ENCODE measurements at places on chromosomes 3 and 15. TPM values are rescaled to one million over a fixed set of nuclear protein-coding genes. Genes with fewer than 3 reads are reported as not detected.

C3orf22 gene
- total RNA-seq = not detected

SCG5 gene
- total RNA-seq = 9.9 TPM

GOLGA8Q gene
- total RNA-seq = not detected

INAFM2 gene
- 30.1 TPM for total RNA-seq

CCDC13 gene
- total RNA-seq = 1.3 TPM

CCDC80 gene
- 1,145 TPM for total RNA-seq

ADAMTS7 gene
- total RNA-seq = 30.8 TPM

TGM4 gene
- 0.17 TPM for total RNA-seq

SLC2A2 gene
- not detected for total RNA-seq

MYRIP gene
- total RNA-seq = not detected

CRABP1 gene
- total RNA-seq = not detected

KIF9 gene
- 3.6 TPM for total RNA-seq

GUCA1C gene
- total RNA-seq = not detected

CYP1A2 gene
- total RNA-seq = not detected

PTX3 gene
- total RNA-seq = 1,042 TPM

DNAJB8 gene
- total RNA-seq = not detected
